GF-D8 (cell line): ENCODE measurements at places on chromosomes 2 and 18.

DNA sequence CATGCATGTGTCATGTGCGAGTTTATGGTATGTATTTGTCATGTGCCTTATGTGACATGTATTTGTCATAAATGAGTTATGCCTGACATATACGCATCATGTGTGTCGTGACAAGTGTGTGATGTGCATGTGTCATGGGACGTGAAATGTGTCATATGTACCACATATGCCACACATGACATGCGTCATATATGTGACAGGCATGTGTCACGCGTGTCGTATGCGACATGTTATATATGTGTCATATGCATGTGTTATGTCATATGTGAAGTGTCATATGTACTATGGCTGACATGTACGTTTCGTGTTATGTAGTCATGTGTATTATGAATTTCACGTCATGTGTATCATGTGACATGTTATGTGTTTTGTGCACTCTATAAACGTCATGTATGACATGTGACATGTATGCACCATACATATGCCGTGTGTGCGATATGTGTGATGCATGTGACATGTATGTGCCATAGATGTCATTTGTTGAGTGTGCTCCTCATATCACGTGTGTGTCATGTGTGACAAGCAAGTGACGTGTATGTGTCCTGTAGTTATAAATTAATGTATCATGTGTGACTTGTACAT is 2152.3 kb upstream of the PIK3C3 start:
- DNase-seq: no peak

GRCh38 chr2:238952261-238952919 is 104.5 kb downstream of the TWIST2 start:
- DNase-seq: no peak

DNA sequence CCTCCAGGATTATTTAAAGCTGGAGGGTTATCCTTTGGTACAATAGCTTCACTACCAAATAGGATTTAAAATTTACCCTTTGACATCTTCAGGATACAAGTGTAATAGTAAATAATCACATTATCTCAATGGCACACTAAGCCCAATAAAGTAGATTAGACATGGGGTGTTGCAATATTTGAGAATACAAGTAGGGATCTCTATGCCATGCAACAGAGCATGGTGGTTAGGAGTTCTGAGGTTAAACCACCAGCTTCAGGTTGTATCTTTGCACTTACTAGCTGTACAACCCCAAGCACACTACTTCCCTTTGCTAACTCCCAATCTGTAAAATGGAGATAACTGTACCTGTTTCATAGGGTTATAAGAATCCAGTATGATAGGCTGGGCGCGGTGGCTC is 6.2 kb downstream of the MBD2 start:
- DNase-seq: no peak

- DNase-seq: no peak
These were observed 12.2 kb downstream of the KCNJ3 start for GRCh38 chr2:154710685-154711084.

DNA sequence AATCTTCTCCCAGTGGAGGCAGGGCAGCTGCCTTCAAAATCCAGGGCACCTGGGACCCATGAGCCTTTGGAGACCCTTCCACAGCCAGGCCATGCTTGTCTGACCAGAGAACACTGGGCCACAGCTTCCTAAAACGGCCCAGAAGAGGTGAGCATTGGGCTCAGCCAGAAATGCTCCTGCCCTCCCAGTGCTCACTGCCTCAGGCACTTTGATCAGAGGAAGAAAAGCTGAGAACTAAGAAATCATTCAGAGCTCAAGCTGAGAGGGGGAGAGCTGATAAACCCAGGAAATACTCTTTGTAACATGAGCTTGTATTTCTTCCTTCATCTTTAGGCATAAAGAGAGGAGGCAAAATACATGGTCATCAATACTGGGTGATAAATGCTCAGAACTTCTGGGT is 365.5 kb upstream of the KLHL29 start:
- DNase-seq: no peak

- no peak for DNase-seq
These were observed 55.2 kb downstream of the ANKRD12 start for GRCh38 chr18:9191658-9192256.

GRCh38 chr2:239459056-239459455 is 58.2 kb upstream of the HDAC4 start:
- no peak for DNase-seq

DNA sequence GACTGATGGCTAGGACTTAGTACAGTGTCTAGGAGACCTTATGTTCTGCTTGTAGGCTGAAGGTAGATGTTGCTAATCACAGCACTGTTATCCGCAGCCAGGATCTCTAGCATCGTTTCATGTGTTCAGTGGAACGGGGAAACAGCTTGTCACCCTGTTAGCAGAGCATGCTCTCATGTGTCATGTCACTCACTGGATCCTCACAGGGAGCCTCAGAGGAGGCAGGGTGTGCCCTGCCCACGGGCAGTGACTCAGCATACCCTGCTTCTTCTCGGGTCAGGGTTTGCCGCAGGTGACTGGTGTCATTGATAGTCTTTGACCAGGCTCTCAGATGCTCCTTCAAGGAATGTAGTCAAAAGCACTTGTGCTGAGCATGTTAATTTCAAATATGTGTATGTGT is 44.4 kb downstream of the RPIA start:
- DNase-seq: no peak

GRCh38 chr2:173280853-173281252 is 73.8 kb upstream of the CDCA7 start:
- DNase-seq: no peak

- no peak for DNase-seq
These were observed 154.4 kb downstream of the GALR1 start for GRCh38 chr18:77403969-77404535.

DNA sequence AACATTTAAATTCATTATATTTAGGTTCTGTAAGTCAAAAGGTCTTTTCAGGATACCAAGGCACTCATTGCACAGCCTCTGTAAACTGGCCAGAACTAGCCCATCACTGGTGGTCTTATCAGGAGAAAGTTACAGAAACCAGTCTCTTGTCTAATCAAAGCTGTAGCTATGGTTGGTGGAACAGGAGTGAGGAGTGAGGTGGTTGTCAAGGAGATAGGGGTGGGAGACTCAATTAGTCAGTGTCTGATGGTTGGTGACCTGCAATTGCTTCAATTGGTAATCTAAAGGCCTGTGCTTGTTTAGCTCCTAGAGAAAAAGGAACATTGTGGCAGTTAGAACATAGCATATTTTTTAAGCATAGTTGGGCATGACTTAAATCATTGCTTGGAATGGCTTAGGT is 458.6 kb upstream of the CDH2 start:
- DNase-seq: no peak

DNA sequence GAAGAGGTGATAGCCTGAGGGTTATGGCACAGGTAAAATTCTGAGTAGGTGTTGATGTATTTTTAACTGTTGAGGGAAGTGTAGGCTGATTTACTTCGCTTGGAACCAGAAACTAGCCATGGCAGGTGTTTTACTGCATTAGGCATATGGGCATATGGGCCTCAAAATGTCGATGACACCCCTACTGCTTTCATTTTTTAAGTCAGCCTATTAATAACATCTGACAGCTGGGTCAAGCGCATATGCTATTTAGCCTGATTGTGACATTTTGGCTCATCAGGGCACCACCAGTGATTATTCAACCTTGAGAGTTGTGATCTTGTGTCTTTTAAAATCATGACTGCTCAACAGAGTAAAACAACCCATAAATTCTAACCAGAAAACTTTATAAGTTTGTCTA is 1396.9 kb upstream of the NXPH2 start:
- no peak for DNase-seq

GRCh38 chr2:178756843-178757242 is 50.4 kb downstream of the TTN start:
- DNase-seq: no peak

DNA sequence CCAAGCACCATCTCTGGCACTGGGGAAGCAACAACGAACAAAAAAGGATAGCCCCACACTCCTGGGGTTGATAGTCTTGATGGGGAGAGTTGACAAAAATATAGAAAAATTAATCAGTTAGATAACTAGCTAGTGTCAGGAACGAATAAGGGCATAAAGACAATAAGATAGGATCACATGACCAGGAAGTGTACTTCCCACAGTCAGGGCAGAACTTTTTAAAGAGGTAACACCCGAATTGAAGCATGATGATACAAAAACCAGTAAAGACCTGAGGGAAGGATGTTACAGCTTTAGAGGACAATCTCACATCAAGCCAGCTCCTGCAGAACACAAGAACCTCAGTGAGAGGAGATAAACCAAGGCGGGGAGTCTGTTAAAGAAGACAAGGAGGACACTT is 295.4 kb upstream of the CRIM1 start:
- no peak for DNase-seq

DNA sequence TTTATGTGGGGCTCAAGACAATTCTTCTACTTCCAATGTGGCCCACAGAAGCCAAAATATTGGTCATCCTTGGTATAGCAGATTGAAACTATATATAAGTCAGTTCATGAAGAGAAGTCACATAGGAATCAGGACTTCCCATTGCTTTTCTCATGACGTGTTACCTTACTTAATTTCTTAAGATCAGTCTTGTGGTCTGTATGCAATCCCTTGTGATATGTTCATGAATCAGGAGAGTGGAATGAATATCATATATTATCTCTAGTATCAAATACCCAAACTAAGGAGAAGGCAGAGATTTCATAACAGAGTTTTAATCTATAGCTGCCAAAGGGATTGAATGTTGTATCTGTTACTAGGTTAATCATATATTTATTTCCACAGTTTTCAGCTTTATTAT is 1390.4 kb downstream of the SUCLG1 start:
- DNase-seq: no peak

DNA sequence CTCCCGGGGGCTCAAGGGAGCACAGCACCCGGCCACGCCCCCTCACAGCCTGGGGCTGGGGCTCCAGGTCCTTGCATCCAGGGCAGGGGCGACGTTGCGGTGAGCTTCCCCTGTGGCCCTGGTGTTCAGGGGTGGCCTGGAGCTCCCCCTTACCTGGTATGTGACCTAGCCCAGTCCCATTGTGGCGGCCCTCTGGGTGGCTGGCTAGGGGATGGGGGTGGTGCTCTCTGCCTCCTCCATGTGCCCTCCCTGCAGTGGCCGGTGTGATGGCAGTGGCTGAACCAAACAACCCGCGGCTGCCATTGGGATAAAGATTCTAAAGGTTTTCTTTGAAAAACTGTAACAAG is 288.3 kb downstream of the RDH14 start:
- no peak for DNase-seq

GRCh38 chr2:221833966-221834365 is 261.9 kb upstream of the EPHA4 start:
- no peak for DNase-seq

DNA sequence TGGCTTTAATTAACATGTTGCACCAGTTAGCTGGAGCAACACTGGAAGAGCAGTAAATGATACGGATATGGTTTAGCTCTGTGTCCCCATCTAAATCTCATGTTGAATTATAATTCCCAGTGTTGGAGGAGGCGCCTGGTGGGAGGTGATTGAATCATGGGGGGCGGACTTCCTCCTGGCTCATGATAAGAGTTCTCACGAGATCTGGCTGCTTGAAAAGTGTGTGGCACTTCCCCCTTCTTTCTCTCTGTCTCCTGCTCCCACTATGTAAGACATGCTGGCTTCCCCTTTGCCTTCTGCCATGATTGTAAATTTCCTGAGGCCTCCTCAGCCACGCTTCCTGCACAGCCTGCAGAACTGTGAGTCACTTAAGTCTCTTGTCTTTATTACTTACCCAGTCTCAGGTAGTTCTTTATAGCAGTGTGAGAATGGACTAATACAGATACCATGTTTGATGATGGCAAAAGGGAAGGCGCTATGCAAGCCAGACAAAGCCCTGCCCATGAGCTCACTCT is 963.6 kb downstream of the SOCS6 start:
- DNase-seq: no peak
